ENCODE measurements at places on chromosomes 2 and 18. TPM values are rescaled to one million over a fixed set of nuclear protein-coding genes. Genes with fewer than 3 reads are reported as not detected.

DNA sequence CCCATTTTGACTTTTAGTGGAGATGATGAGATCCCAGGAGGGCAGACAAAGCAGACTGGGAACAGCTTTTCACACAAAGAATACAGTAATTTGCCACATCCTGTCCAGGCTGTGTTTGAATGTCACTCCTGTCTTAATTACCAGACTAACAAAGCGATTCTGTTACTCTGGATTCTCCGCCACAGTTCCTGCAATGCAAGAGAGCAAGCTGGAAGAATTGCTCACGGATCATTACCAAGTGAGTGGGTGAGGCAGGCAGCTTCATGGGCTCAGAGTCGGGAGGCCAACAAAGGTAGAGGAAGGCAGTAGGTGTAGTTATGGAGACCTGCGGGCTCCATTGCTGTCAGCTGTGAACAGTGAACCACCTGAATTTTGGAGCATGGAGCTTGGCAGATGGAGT, 250.5 kb upstream of the ATP5MC3 start:
- no peak overlapping the region for H3K27ac ChIP-seq
- no peaks in the 10 kb centered on the region for H3K36me3 ChIP-seq
- no peak overlapping the region for H3K4me3 ChIP-seq

GRCh38 chr18:35466815-35467623, 30.7 kb downstream of the INO80C start:
- no peaks in the 10 kb centered on the region for H3K4me1 ChIP-seq
- H3K27me3 ChIP-seq = no peaks in the 10 kb centered on the region
- H3K36me3 ChIP-seq = no peaks in the 10 kb centered on the region
- DNase-seq = no peak
- H3K27ac ChIP-seq = no peak overlapping the region

DNA sequence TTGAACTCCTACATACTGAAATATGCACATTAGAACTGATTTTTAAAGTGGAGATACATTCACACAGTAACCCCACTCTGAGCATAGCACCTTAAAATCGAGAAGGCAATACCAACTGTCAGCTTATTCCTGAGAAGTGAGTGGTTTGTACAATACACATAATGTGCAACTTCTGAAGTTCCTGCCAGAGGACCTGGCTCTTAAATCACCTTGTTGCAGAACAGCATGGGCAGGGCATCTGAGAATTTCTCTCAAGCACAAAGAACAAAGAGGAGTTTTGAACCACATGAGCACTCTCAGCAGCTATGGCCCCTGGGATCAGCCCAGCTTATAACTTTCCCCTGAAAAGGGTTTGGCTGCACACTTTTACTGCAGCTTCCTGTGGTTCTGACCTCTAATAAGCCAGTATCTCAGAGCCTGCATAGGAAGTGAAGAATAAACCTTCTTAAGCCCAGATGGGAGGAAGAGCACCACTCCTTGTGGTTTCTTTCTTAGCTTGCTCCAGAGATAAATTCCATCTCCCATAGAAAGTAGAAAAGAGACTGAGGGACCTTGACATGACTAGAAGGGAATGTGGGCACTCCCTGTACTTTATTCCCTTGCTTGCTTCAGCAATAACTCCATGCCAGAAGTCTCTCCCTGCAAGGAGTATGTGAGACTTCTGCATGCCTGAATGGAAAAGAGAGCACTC, 862.3 kb downstream of the SUCLG1 start:
- no peaks in the 10 kb centered on the region for H3K4me1 ChIP-seq
- no peaks in the 10 kb centered on the region for H3K36me3 ChIP-seq

DNA sequence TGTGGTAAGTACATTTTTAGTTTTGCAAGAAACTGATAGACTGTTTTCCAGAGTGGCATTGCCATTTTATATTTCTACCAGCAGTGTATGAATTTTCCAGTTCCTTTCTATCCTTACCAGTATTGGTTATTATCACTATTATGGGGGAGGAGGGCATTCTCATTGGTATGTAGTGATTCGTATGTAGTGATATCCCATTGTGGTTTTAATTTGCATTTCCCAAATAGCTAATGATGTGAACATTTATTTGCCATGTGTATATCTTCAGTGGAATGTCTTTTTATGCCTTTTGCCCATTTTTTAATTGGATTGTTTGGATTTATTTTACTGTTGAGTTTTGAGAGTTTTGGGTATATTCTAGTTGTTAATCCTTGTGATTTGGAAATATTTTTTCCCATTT, 16.9 kb downstream of the EIF5B start:
- no peak overlapping the region for H3K4me3 ChIP-seq
- DNase-seq = no peak
- H3K36me3 ChIP-seq = no peaks in the 10 kb centered on the region
- no peaks in the 10 kb centered on the region for H3K4me1 ChIP-seq

GRCh38 chr2:161111531-161111930, 48.7 kb upstream of the TANK start:
- H3K4me3 ChIP-seq = no peak overlapping the region
- DNase-seq = no peak
- no peaks in the 10 kb centered on the region for H3K4me1 ChIP-seq
- H3K27me3 ChIP-seq = peaks cover 2% of the 10 kb centered on the region

DNA sequence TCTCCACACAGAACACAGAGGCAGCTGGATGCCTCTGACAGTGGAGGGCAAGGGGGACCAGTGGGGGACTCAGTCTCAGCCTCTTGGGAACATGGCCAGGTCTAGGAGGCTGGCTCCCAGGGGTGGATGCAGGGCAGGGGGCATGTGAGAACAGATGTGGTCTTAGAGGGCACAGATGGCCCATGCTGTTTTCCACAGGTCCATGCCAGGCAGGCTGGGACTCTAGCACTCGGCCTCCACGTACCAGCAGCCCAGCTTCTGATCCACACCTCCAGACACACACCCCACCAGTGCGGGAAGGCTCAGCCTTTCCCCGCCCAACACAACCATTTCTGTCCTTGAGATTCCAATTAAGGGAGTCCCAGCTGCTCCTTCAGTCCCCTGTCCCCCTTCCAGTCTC, 42.4 kb downstream of the TNS1 start:
- peak overlapping the region; percentile 20 for H3K27ac ChIP-seq
- no peaks in the 10 kb centered on the region for H3K36me3 ChIP-seq
- DNase-seq = no peak
- H3K27me3 ChIP-seq = no peaks in the 10 kb centered on the region
- H3K4me3 ChIP-seq = no peak overlapping the region

SP9 gene
- not detected for polyA plus RNA-seq

SLC9A4 gene
- not detected for polyA plus RNA-seq

CERKL gene
- 0.38 TPM for polyA plus RNA-seq

PLCL1 gene
- 5.1 TPM for polyA plus RNA-seq

PROKR1 gene
- polyA plus RNA-seq = not detected

CEBPZOS gene
- 29.3 TPM for polyA plus RNA-seq

SESTD1 gene
- polyA plus RNA-seq = 39.2 TPM

RBMS1 gene
- 32.8 TPM for polyA plus RNA-seq

TUBB8B gene
- not detected for polyA plus RNA-seq
